Activated naive CD8-positive, alpha-beta T cell treated with anti-CD3 and anti-CD28 coated beads, Interleukin-2, amount 10 ng/mL, durations not matched to agents 7 days and 5 days (primary cell): ENCODE measurements at places on chromosomes 13 and 19.

DNA sequence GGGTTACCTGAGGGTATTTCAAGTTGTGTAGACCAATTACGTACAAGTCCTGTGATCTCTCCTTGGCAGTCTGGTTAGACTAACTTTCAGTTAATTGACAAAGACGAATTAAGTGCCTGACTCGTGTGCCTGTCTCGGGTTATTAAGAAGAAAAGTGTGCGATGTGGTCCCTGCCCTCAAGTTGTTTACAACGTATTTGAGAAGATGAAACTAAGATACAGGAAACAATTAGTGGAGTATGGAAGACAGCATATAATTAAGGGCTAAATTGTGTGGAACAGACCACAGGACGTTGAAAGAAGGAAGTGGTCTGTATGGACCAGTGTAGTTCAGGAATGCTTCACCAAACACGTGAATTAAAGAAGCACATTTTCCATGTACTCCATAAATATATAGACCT lies 49.2 kb downstream of the KLF5 start:
- no peak for DNase-seq

DNA sequence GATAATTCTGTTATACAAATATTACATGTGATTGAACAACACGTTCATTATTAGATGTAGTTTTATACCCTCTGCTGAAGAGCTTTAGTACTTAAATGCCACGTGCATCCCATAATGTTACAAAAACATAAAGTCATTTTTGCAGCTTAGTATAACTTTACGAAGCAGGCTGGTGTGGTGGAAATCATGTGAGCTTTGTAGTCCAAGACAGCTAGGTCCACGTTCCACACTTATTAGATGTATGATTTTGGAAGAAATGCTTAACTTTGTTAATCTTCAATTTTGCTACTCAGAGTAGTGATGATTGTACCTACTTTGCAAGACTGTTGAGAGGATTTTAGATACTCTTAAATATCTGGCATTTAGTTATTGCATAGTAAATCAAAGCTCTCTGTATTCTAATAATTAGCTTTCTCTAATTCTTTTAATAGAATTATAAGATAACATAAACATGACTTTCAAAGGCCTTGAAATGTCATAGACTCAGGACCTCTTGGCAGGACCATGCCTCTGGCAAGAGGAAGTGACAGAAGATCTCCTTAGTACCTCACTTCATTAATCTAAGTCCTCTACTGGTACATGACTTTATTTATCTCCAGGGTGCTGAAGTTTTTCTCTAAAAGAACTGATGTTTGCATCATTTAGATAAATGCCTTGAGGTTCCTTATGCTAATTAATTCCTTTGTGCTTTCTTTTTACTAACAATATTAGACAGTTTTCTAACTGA lies 153.7 kb downstream of the PCDH20 start:
- DNase-seq = no peak

DNA sequence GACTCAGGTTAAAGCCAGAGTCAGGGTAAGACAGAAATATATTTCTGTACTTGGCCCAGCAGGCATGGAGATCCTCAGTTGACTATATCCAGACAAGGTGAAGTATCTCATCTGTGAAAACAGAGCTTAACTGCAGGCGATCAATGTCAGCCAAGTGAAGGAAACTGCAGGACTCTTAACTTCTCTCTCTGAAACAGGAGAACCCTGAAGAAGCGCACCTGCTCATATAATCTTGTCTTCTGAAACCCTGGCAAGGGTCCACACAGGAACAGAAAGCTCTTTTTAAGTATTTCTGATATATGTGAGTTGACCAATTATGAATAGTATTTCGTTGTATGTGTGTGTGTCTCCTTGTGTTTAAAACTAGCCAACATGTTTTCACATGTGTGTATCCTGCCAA lies 504.8 kb upstream of the SLITRK5 start:
- DNase-seq = no peak

DNA sequence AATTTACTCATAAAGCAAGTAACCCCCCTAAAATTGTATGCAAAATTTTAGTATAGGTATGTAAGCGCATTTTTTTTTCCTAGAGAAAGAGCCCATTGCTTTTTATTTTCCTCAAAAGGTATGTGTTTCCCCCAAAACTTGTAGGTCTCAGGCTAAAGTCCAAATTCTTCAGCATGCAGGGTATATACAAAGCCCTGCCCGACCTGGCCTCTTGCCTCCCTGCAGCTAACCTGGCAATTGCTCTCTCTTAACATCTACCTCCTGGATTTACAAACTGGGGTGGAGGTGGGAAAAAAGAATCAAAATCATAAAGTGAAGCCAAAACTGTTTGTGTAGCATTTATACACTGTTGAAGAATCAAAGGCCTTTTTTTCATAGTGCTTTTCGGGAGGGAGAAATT lies 107.8 kb downstream of the KCNRG start:
- no peak for DNase-seq

GRCh38 chr19:19214892-19215291 lies 3.1 kb downstream of the NCAN start:
- peak; percentile 70 for DNase-seq

- no peak for DNase-seq
Measured at GRCh38 chr13:36339600-36340155, 6.5 kb downstream of the SPART start.

- no peak for DNase-seq
Measured at GRCh38 chr13:37069597-37070103, 10.2 kb upstream of the SUPT20H start.

GRCh38 chr13:49731766-49732165 lies 40.5 kb upstream of the EBPL start:
- no peak for DNase-seq

DNA sequence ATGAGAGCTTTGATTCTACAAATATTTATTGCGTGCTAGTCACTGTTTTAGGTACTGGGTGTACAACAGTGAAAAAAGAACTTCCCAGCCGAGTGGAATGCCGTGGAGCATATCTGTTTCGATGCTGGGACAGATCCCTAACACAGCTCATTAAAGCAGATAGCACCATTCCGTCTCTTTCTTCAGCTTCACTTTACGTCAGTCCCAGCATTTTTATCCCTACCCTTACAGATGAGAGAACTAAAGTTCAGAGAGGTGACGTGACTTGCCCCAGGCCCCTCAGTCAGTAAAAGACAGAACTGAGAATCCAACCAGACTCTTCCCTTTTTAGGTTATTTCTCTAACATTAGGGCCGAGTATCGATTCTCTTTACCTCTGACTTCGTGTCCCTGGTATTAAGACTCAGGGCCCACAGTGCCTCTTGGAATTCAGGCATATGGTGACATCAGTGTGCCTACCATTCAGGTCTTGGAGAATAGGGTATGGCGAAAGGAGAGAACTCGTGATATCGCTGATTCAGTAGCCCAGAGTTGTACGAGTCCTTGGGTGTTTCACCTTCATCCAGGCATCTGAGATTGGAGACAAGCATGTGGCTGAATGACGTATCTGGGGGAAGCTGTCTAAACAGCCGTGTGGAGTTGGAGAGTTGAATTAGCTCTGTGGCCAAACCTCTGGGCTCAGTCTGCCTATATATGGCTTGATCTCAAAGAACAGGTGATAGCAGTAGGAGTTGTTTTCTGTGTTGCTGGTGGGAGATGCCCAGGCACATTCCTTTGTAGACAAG lies 27.1 kb downstream of the ACTN4 start:
- no peak for DNase-seq

- no peak for DNase-seq
Measured at GRCh38 chr13:112903071-112903577, 65.9 kb upstream of the MCF2L start.

DNA sequence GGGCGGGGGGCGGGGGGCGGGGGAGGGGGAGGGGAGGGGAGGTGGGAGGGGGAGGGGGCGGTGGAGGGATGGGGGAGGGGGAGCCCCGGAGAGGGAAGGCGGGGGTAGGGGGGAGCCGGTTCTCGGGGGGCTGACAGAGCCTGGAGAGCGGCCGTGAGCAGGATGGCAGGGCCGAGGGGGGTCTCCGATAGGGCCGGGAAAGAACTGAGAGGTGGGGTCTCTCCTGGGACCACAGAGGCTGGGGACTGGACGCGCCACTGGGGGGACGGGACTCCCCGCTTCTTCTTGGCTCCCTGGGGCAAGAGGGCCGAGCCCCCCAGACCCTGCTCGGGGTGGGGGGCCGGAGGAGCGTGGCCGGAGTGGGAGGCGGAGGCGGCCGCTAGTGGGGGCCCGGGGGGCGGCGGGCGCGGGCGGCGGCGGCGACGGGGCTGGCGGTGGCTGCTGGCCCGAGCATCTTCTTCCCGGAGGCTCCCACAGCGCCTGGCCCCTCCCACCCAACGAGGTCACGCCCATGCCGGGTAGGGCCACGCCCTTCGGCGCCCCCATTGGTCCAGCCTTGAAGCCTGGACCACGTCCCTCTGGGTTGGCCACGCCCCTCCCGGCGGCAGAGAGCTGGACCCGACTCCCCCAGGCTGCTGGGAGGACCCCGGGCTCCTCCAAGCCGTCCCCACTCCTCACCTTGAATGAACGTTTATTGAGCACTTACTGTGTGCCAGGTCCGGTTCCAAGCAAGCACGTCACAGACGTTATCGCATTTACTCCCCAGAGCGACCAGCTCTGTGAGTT lies at the start of gene NOVA2:
Gene NOVA2, minus strand, starts transcription at position 313 of the 786 bp plus-strand sequence. CDS start 514 bp downstream, outside the sequence.
- peak; percentile 62 for DNase-seq

- no peak for DNase-seq
Measured at GRCh38 chr19:31066385-31066784, 282.9 kb downstream of the TSHZ3 start.

DNA sequence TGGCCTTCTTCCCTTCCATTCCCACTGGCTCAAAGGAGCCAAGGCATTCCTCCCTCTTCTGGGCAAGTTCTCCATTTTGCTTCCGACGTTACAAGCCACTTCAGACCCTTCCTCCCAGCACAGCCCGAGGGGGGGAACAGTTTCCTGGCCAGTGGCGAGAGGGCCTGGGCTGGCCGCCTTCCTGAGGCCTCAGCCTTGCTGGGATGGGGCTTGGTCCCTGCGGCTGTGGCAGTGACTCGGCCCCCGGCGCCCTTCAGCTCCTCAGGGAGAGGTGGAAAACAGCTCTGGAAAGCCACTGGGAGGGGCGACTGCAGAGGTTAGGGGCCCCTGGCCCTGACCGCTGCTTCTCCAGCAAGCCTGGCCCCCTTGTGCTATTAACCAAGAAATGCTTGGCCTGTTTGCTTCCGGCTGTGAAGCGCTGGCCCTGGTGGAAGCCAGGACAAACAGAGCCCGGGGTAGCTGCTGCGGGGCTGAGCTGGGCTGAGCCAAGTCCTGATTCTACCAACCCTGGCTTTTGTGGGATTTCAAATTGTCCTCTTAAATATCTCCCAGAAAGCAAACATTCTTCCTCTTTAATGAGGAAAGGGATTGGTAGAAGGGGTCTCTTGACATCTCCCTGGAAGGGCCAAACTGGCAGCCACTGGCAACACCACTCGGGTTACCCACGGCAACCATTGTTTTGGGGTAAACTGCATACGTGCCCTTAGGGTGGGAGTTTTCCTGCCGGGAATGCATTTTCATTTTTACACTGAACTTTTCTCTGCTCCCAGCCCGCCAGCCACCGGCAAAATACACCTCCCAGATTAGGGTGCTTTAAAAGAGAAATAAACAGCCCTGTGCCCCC lies 38.7 kb downstream of the C13orf46 start:
- peak; percentile 15 for DNase-seq

- no peak for DNase-seq
Measured at GRCh38 chr13:113954046-113954835, 19.6 kb downstream of the C13orf46 start.

DNA sequence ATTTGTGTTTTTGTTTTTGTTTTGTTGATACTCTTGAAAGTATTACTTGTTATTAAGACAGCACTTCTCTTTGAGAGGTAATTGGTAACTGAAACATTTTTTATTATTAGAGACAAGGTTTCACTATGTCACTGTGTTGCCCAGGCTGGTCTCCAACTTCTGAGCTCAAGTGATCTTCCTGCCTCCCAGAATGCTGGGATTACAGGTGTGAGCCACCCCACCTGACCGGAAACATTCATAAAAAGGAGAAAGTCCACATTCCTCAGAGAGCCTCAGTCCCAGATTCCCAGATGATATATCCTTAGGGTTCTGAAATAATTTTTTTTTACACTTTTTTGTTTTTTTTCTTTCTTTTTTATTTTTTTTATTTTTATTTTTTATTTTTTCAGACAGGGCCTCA lies 2.7 kb downstream of the CARM1 start:
- DNase-seq = no peak

- no peak for DNase-seq
Measured at GRCh38 chr13:18212873-18213272, 968.8 kb downstream of the TUBA3C start.

- DNase-seq = no peak
Measured at GRCh38 chr19:51687791-51688670, 5.1 kb upstream of the SPACA6 start.

DNA sequence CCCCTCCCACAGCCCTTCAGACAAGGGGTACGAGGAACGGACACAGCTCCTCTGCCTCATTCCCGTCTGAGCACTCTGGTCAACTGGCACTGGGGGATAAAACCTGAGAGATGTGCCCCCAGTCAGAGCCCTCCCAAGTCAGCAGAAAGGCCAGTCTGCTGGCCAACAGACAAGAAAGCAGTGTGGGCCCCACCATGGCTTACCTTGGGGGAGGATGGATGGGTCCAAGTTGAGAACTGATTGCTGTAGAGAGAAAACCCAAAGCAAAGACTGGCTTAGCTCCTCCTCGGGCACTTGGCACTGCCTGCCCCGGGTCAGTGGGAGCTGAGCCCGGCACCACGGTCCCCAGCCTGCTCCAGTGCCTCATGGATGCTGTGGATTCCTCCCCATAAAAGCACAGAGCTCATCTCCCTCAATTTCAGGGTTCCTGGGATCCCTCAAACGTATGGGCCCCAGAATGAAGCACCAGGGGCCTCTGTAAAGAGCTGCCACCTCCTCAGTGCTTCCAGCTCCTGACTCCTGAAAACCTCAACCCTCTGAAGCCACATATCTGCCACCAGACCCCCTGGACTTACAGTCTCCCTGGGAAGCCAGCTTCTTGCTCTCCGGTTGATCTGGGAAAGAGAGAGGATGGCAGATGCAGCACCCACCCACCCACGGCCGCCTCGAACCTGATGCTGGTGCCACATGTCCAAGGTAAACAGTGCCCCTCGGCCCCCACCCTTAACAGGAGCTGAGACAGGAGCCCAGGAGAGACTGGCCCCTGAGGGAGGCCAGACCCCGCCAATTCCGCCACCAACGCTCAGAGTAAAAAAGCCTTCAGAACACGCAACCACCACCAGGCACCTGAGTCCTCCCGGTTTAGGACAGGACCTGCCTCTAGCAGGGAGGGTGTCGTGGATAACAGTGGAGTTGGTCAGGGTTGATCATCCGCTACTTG lies 3.3 kb downstream of the KHSRP start:
- DNase-seq = no peak

DNA sequence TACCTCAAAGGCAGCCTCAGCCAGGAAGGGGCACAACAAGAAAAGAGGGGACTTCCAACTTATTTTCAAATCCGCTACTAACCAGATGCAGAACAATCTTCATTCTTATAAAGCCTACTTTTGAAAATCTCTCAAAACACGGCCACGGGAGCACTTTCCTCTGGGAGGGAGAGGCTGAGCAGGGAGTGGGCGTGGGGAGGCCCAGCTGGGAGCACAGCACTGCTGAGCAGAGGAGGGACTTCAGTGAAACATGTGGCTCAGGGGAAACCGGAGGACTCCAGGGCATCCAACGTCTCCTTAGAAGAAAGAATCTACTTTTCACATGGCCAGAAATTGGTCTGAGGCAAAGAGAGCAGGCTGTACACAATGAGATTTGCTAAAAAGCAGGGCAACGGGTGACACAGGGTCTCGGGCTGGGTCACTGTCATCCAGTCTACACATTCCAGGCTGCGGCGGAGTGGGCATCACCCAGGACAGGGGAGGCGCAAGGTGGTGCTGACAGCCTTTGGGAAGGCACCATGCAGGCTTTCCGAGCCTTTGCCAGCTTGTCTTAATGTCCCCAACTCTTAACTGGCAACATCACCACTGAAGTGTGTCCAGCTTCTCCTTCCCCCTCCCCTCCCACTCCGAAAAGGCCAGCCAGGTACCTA lies 117.1 kb downstream of the STK24 start:
- no peak for DNase-seq

GRCh38 chr19:21789466-21790085 lies 22.2 kb upstream of the ZNF100 start:
- DNase-seq = no peak
